ENCODE measurements at places on chromosomes 13 and 19.

DNA sequence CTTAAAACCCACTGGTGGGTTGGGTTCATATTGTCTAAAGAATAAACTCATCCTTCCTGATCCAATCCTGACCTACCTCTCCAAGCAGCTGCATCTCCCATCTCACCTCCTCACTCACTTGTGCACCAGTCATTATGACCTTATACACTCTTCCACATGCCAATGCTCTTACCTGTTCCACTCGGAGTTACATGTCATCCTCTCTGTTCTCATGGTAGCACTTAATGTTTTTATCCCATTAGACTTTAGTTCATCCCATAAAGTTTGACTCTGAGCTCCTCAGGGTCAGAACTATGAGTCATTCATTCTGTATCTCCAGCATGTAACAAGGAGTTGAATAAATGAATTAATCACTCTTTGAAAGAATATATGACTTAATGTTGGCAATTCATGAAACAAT, 330.2 kb downstream of the KLF12 start:
- DNase-seq: no peak

GRCh38 chr13:108325863-108326262, 56.3 kb downstream of the TNFSF13B start:
- DNase-seq: no peak

GRCh38 chr19:3573162-3573857, 566 bp downstream of the HMG20B start:
- no peak for DNase-seq

GRCh38 chr19:4575267-4576015, 16.0 kb upstream of the SEMA6B start:
- no peak for DNase-seq

GRCh38 chr13:110756219-110756631, 42.7 kb downstream of the ING1 start:
- DNase-seq: no peak

DNA sequence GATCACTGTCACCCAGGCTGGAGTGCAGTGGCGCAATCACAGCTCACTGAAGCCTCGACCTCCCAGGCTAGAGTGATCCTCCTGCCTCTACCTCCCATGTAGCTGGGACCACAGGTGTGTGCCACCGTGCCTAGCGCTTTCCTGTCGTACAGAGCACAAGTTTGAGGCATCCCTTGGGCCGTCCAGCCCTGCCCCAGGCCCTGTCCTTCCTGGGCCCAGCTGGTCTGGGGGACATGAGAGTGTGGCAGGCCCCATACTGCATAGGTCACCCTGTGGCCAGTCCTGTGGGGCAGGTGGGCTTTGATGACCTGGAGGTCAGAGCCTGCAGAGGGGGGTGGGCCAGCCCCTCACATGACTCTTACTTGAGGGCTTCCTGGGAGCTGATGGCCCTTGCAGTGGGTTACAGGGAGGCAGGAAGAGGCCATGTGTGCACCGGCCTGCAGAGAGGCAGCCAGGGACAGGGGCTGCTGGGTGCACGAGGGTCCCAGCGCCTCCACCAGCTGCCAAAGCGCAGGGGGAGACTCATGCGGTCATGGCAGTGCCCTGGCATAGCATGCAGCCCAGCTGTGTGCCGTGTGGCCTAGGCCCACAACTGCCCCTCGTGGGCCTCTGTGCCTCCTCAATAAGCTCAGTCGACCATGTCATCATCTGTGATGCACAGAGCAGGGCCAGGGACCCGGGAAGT, 61.4 kb downstream of the KDM4B start:
- DNase-seq: no peak

GRCh38 chr19:7541828-7542443, 6.4 kb downstream of the PNPLA6 start:
- no peak for DNase-seq

DNA sequence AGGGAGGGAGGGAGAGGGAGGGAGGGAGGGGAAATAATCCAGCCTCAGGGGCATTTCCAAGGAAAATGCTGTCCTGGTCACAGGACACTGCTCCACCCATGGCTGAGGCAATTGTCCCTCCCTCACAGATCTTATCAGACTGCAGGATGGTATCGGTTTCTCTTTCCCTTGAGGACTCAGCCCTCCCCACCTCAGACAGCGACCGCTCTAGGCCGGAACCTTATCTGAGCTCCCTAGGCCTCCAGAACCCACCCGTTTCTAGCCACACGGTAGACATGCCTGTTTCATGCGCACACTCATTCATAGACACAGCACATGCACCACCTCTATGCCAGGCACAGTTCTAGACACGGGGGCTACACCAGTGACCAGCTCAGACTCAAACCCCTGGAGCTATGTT, 10.0 kb upstream of the IZUMO2 start:
- no peak for DNase-seq

- DNase-seq: no peak
These were observed 8.4 kb upstream of the CYP2B6 start for GRCh38 chr19:40982594-40983101.

- DNase-seq: no peak
These were observed 80.9 kb upstream of the DOCK9 start for GRCh38 chr13:99058527-99059495.

GRCh38 chr13:25733696-25734435, 317.9 kb downstream of the SHISA2 start:
- DNase-seq: no peak

- DNase-seq: no peak
These were observed 1.5 kb upstream of the ZNF561 start for GRCh38 chr19:9622531-9622930.

Measured in NCI-H524 (cell line).